EL (cell line): ENCODE measurements at places on chromosomes 5 and 9.

GRCh38 chr5:55154873-55155272 is 5.1 kb upstream of the GPX8 start:
- peak; percentile 67 for DNase-seq

GRCh38 chr5:127254729-127255284 is 35.8 kb upstream of the MEGF10 start:
- DNase-seq = peak; percentile 84

- no peak for DNase-seq
Measured at GRCh38 chr5:175659546-175660253, 1.8 kb downstream of the HRH2 start.

GRCh38 chr9:121075251-121076036 is 689 bp downstream of the CNTRL start:
- DNase-seq = no peak
